ENCODE measurements at places on chromosomes 2 and 18. TPM values are rescaled to one million over a fixed set of nuclear protein-coding genes. Genes with fewer than 3 reads are reported as not detected.
A peak's percentile ranks its signal among the peaks of the same experiment; 100 is the strongest.

GRCh38 chr2:102622646-102623045 lies 3.3 kb downstream of the SLC9A2 start:
- no peak for DNase-seq

DNA sequence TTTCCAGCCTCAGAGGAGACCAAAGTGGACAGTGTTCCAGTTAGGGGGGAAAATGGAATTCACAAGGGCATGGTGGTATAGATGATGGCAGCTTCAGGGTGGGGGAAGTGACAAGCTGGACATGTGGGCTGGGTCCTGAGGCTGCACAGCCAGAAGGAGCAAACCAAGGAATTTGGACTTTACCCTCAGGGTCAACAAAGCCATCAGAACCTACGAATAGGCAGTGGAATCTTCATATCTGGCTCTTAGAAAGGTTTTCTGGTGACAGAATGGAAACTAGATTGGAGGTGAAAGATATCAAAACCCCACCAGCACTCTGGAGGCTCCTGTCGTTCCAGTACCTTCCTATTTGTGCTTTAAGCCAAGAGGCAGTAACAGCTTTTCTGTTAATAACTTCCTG lies 127.1 kb downstream of the SETBP1 start:
- DNase-seq: no peak

GRCh38 chr18:60070631-60071030 lies 170.8 kb downstream of the PMAIP1 start:
- DNase-seq: no peak

GRCh38 chr2:40507432-40507831 lies 55.5 kb upstream of the SLC8A1 start:
- no peak for DNase-seq

- no peak for DNase-seq
These were observed 191.4 kb upstream of the CHAC2 start for GRCh38 chr2:53576166-53576565.

GRCh38 chr2:237299906-237300305 lies 114.1 kb downstream of the COL6A3 start:
- no peak for DNase-seq

GRCh38 chr2:190582736-190583506 lies 48.4 kb upstream of the NEMP2 start:
- DNase-seq: no peak

- DNase-seq: no peak
These were observed 303.4 kb downstream of the ALK start for GRCh38 chr2:29618024-29618423.

DNA sequence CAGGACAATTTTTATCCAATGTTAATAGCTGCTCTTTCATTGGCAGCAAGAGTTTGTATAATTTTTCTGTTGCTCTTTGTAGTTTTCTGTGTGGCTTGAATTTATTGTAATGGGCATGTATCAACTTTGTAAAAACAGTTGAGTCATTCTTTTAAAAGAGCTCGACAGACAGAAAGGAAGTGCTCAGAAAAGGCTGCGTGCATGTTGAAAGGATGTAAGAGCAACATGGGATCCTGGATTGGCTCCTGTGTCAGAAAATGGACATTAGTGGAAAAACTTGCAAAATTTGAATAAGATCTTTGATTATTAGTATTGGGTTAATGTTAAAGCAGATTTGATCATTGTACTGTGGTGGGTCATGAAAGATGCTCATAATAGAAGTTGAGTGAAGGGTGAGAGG lies 93.3 kb upstream of the CDC42EP3 start:
- DNase-seq: no peak

DNA sequence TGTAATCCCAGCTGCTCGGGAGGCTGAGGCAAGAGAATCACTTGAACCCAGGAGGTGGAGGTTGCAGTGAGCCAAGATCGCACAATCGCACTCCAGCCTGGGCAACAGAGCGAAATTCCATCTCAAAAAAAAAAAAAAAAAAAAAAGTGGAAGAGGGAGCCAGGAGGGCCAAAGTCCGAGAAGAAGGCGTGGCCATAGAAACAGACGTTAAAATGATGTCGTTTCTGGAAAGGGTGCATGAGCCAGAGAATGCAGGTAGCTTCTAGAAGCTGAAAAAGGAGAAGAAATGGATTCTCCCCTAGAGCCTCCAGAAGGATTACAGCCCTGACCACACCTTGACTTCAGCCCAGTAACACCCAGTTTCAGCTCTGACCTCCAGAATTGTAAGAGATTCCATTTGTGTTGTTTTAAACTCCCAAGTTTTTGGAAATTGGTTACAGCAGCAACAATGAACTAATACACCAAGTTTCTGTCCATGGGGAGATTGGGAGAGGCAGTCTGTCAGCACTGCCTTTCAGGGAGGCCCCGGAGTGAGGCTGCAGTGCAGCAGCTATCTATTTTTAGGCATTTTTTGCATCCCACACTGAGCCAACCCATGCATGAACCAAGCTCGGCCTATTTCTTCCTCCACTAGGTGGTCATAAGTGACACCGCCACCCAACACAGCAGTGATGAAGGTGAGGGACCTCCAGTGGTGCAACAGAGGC lies 14.2 kb upstream of the TRAF3IP1 start:
- no peak for DNase-seq

GRCh38 chr2:24842081-24843050 lies 49.1 kb downstream of the CENPO start:
- no peak for DNase-seq

DNA sequence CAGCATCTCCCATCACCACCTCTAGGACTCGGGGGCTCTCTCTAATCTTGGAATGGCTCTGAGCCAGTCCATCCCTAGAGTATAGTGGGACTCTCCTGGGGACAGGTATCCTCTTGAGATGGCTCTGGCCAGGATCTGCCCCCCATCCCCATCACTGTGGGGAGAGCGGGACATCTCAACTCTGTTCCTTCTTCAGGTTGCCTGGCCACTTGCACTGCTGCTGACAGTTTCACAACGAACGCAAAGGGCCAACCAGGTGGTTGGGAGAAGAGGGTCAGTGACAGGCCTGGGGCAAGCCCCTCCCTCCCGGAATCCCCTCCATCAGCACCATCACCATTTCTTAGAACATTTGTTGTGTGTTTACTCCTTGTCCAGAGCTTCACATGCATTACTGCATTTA lies 62.6 kb downstream of the CIB4 start:
- no peak for DNase-seq

DNA sequence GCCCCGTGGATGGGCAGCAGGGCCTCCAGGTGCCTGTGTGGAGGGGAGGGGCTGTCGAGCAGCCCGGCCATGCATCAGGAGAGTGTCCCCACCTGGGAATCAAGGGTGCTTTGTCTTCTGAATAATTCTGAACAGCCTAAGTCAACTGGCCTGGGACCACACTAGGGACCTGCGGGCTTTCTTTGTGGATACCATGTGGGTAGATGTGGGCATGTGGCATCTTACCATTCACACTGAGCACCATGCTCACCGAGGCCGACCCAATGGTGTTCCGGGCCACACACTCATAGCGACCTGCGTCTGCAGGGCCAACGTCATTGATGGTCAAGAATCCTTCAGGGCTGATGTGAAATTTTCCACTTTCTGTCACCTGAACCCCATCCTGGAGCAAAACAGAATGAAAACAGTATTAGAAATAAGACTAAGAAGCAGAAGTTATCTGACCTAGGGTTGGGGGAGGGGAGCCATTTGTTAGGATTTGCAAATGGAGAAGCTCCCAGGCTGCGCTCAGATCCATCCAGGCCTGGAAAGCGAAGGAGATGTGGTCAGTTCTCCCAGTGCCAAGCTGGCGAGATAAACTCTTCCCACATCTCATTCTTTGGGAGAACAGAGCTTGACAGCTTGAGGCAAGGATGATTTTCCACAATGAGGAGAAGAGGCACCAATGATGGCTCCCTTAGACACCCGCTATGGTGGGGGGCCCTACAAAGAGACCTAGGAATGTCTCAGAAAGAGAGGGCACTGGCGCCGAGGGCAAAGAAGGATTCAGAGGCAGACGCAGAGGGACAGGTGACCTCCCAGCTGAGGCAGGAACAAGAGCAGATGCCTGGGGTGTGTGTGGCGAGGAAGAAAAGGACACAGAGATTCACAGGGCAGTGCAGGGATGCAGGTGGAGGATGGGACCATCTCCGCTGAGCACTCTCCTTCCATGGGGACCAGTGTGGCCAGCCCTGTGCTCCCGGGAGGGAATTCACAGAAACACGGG lies 83.4 kb downstream of the PXDN start:
- DNase-seq: no peak

- DNase-seq: no peak
These were observed 644 bp downstream of the ONECUT2 start for GRCh38 chr18:57435846-57436190.

DNA sequence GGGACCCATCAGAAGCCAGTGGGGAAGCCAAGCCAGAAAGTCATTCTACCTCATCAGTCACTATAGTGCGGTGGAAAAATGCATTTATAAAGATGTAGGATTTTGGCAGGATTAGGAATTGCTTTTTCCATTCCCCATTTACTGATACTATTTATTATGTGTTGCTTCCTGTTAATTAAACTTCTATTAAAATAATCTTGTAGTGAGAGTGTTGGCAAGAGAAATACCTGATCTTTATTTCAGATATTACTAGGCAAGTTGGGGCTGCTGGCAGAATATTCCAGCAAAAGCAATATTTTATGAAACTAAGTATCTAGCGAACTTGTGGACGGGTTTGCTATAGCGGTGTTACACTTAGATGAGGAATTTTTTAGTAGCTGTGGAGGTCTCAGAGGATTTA lies 23.9 kb upstream of the CDC42EP3 start:
- DNase-seq: no peak

DNA sequence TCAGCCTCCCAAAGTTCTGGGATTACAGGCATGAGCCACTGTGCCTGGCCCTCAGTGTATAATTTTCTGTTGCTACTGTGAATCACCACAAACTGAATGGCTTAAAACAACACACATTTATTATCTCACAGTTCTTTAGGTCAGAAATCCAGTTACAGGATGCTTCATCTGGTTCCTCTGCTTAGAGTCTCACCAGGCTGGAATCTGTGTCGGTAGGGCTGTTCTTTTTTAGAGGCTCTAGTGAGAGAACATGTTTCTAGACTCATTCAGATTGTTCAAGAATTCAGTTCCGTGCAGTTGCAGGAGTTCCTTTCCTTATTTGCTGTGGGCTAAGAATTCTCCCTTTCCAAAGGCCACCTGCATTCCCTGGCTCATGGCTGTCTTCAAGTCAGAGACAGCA lies 22.2 kb downstream of the CCDC121 start:
- DNase-seq: no peak

DNA sequence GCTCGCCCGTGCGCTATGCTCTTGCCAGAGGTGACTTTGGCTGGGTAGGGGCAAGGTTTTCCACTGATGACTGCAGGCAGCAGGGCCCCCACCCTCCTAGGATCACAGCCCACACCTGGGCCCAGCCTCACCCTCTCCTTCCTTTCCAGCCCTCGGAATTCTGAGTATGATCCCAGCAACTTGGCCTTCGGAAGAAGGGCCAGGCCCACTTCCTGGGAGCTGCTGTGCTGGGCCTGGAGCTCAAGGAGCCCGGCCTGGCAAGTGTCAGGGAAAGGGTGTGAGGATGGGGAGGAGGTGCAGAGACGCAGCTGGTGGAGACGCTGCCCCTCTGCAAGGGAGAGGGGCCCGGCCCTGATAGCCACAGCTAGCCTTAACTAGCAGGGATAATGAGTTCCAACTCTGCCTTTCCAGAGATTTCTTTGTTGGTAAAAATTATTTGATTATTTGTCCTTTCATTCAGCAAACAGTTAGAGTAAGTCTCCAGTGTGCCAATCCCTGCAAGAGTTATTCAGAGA lies 1.7 kb upstream of the CNDP1 start:
- no peak for DNase-seq

DNA sequence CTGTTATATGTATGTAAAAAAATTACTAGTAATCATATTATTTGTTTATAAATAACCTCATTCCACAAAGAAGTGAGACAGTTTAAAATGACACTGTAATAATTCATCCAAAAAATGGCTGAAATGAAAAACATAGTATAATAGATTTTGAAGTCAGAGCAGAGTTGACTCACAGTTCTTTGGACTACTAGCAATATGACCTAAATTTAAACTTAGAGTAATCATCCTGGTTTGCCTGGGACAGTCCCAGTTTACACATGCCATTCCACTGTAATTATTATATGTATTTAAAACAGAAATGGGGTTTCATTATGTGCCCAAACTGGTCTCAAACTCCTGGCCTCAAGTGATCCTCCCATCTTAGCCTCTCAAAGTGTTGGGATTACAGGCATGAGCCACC lies 48.3 kb downstream of the CCDC88A start:
- no peak for DNase-seq

DNA sequence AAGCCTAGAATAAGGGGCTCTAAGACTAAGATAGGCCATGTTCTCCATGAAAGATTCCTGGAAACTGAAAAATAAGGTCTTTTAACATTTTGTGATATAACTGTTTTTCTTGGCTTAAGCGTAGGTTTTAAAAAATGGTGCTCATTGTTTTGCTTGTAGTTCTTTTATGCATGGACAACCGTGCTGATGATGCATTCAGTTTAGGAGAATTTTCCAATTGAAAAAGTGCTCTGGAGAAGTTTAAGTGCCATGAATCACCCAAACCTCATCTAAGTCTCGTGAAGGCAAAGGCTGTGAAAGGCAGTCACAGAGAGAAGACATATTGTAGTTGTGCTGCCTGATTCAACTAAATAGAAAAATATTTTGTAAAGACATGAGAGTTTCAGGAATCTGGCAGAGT lies 111.8 kb upstream of the GAREM1 start:
- no peak for DNase-seq

GRCh38 chr2:36965751-36966369 lies 476 bp downstream of the STRN start:
- peak; percentile 21 for DNase-seq

GRCh38 chr2:191026377-191026776 lies 12.4 kb upstream of the STAT1 start:
- no peak for DNase-seq

- DNase-seq: no peak
These were observed 131.5 kb upstream of the STON1 start for GRCh38 chr2:48398285-48399002.

- DNase-seq: no peak
These were observed 3.7 kb downstream of the EEF1B2 start for GRCh38 chr2:206163251-206163880.

DNA sequence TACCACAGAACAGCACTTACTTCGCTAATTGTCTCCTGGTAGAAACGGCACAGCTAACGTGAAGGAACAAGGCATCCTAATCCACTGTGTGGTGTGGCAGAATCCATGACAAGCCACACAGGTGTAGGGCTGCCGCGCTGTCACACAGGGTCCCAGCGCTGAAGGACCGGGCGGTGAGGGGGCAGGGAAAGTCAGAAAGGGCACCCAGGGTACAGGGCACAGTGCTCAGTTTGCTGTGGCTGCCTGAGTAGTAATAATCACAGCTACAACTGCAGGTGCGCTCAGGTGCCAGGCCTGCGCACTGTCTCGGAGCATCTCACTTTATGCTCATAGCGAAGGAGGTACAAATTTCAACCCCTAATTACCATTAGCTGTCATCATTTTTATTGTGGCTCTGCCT lies 55.2 kb upstream of the CAB39 start:
- no peak for DNase-seq

OTOS gene
- polyA plus RNA-seq: 0.33 TPM

MBD1 gene
- 59.1 TPM for polyA plus RNA-seq

CXCR1 gene
- not detected for polyA plus RNA-seq

NT5DC4 gene
- 0.07 TPM for polyA plus RNA-seq

DNAH7 gene
- 8.2 TPM for polyA plus RNA-seq

EMILIN2 gene
- 11.9 TPM for polyA plus RNA-seq

PPIL3 gene
- 59.3 TPM for polyA plus RNA-seq

KCTD18 gene
- polyA plus RNA-seq: 16.1 TPM

RIT2 gene
- polyA plus RNA-seq: not detected

IGFBP5 gene
- 398 TPM for polyA plus RNA-seq

RNMT gene
- 53.4 TPM for polyA plus RNA-seq
